ENCODE measurements at places on chromosomes 3 and 15. TPM values are rescaled to one million over a fixed set of nuclear protein-coding genes. Genes with fewer than 3 reads are reported as not detected.

The CASR gene
- total RNA-seq, result not detected

The ARID3B gene
- total RNA-seq, result 8.6 TPM

The PPP1R14D gene
- not detected for total RNA-seq

The KLF15 gene
- 3.4 TPM for total RNA-seq

The B3GNT5 gene
- 43.7 TPM for total RNA-seq

The CYP8B1 gene
- total RNA-seq, result not detected

The POPDC2 gene
- total RNA-seq, result 0.34 TPM

The U2SURP gene
- 56.4 TPM for total RNA-seq

Data from nasal cavity respiratory epithelium epithelial cell of viscerocranial mucosa (primary cell).